ENCODE measurements at places on chromosomes 5 and 9.

GRCh38 chr9:34337403-34337802 is 8.0 kb downstream of the NUDT2 start:
- no peak for DNase-seq

DNA sequence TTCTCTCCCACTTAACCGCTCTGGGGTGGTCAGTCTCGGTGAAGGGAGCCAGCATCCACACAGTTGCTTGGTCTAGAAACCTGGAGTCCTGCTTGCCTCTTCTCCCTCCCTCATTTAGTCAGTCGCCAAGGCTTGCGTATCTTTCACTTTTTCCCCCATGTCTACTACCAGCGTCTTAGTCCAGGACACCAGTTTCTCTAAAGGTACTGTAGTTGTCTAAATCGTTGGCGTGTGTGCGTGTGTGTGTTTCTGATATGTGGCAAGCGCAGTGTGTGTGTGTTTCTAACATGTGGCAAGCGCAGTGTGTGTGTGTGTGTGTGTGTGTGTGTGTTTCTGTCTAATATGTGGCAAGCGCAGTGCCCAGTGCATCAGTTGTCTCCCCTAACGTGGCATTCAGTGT is 641 bp downstream of the ATP6V1G1 start:
- no peak for DNase-seq

DNA sequence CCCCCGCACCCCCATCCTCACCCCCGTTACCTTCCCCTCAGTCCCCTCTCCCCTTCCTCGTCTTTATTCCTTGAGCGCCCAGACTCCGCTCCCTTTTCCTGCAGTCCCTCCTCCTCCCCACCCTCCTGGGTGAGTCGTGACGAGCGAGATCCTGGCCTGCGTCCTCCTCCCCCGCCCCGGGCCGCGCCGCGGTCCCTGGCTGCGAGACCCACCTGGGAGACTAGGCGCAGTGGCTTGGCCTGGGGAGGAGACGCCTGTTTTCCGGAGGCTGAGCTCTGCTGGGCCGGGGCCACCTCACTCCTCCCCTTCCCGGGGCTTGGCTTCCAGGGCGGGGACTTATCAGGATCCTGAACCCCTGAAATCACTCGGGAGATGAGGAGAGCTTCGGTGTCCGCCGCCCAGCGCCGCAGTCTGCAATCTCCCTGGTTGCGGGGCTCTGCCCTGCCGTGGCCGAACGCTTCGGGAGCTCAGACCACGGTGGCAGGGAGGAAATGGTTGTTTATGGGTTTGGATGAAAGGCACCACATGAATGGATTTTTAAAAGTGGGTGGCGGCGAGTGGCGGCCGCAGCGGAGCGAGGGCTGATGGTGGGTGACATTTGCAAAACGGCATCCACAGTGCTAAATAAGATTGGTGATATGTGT is 984 bp downstream of the STXBP1 start:
- DNase-seq, result no peak

GRCh38 chr5:169412831-169413230 is 111.9 kb upstream of the SLIT3 start:
- no peak for DNase-seq

- DNase-seq, result peak; percentile 52
Observed at GRCh38 chr9:93159601-93160471, 24.1 kb upstream of the WNK2 start.

DNA sequence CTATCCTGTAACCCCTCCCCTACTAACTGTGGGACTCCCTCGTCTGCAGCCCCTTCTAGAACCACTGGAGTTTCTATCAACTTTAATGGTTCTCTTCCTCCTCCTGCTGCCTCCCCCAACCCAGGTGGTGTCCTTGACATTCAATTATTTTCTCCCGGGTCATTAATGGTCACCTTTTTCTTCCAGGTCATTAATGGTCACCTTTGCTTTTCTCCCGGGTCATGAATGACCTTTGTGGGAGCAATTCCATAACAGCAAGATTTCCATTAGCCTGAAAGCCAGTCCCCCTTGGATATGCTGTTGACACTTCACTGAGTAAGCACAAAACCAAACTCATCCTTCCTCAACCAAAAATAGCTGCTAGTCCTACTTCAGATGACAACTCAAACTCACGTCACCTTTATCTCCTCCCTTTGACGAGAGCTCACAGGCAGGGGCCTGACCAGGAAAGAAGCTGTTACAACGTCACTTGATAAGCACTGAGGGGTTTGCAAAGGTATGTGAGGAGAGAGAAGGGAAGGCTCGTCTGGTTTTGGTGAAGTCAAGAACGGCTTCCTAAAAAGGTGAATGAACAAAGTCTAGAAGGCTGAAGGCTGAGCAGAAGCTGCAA is 10.9 kb downstream of the CCDC127 start:
- no peak for DNase-seq

GRCh38 chr9:136964171-136964689 is 12.2 kb downstream of the LCN12 start:
- no peak for DNase-seq

DNA sequence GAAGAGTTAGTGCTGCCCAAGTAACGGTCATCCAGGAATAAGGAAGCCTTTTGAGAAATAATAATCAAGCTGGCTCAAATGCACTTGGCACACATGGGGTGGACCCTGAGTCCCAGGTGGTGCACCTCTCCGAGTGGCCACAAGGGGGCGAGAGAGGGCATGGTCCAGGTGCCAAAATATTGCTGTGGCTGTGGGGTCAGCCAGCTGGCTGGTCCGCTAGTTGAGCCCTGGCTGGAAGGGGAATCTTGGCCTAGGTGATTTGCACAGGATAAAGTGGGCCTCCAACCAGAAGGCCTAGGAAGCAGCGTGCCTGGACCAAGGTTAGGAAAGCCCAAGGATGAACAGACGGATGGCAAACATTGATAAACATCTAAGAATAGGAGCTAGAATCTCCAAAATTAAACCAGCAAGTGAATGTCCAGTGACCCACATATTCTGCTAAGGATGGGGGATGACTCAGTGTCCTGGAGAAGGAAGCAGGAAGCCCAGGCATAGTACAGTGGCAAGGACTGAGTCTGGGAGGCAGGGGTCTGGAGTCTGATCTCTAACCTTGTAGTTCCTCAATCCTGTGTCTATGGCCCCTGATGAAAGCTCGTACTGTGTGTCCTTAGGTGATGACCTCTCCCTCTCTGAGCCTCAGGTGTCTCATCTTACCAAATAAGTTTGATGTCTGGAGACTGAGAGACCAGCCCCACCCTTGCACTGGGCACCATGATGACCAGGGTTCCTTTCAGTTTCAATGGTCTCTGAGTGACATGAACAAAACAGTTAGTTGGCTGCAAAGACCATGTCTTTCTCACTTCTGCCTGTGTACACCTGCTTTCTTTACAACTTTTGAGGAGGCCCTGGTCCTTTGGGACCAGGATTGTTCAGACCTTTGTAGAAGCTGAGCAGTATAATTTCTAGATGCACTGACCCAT is 19.2 kb upstream of the SHB start:
- peak; percentile 67 for DNase-seq

- DNase-seq, result no peak
Observed at GRCh38 chr5:36152324-36153297, 700 bp downstream of the SKP2 start.

- no peak for DNase-seq
Observed at GRCh38 chr5:12343558-12343957, 439.3 kb upstream of the CTNND2 start.

DNA sequence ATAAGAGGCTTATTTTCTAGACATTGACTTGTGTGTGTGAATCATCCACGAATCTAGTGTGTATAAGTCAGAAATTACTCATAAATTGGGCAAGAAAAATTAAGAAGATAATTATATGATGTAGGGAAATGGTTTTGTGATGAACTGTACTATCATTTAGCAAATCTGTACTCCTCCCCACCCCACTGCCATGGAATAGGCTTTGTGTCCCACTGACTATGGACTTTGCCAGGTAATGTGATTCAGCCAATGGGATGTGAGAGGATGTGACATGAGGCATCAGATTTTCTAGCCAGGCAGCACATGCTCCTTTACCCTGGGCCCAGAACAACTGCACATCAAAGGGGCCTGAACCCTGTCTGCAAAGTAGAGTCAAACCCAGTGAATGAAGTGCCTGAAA is 406.6 kb downstream of the CTNND2 start:
- no peak for DNase-seq

DNA sequence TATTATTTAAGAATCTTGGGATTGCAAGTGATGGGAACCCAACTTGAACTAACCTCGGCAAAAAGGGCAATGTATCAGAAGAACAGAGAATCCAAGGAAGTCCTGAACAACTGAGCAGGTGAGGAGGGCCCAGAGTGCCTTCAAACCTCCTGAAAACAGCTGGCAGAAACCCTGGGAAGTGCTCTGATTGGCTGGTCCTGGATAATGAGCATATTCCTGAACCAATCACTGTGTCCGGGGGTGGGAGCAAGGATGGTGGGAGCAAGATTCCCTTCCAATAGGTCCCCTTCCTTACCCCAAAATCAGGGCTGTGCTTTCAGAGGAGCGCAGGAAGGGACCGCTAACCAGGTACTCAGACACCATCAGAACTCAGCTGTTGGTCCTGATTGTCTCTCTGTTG is 31.9 kb upstream of the TBC1D2 start:
- no peak for DNase-seq

- DNase-seq, result no peak
Observed at GRCh38 chr5:73218552-73219171, 45.7 kb downstream of the TMEM174 start.

DNA sequence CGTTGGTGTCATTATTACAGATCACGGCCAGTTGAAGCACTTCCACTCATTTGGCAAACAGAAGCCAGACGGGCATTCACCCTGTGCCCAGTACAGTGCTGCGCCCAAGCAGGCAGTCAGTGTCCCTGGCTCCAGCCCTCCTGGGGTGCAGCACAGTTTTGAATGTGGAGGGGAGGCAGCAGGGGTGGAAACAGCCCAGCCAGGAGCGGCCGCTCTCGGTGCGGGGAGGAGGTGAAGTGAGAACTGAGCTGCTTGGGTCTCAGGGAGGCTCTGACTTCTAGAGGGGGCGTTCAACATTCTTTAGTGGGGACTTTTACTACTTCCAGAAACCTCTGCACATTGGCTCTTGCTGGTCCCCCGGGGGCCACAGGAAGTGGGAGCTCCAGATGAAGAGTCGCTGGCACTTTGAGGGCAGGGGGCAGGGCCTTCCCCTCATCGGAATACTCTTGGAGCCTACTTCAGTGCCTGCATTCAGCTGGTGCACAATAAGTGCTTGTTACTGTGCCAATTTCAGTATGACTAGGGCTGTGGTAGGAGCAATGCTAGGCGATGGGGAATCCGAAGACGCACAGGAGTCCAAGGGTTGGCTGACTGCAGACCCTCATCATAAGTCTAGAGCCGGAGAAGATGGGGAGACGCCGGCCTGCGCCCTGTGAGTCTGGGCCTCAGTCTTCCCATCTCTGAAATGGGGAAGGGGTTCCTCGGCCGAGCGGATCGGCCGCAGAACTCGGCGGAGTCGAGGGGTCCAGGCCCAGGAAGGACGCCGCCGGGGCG is 492 bp upstream of the NEK6 start:
- DNase-seq, result no peak
